Spinal cord (tissue), 10 donors: ENCODE measurements at places on chromosomes 1 and 21. TPM values are rescaled to one million over a fixed set of nuclear protein-coding genes. Genes with fewer than 3 reads are reported as not detected.

The ZMYND12 gene
- 6.1 TPM for total RNA-seq

The ITLN2 gene
- 0.20 TPM for total RNA-seq

- DNase-seq, result no peak
These were observed 414.2 kb downstream of the KCNT2 start for GRCh38 chr1:196193896-196194559.

DNA sequence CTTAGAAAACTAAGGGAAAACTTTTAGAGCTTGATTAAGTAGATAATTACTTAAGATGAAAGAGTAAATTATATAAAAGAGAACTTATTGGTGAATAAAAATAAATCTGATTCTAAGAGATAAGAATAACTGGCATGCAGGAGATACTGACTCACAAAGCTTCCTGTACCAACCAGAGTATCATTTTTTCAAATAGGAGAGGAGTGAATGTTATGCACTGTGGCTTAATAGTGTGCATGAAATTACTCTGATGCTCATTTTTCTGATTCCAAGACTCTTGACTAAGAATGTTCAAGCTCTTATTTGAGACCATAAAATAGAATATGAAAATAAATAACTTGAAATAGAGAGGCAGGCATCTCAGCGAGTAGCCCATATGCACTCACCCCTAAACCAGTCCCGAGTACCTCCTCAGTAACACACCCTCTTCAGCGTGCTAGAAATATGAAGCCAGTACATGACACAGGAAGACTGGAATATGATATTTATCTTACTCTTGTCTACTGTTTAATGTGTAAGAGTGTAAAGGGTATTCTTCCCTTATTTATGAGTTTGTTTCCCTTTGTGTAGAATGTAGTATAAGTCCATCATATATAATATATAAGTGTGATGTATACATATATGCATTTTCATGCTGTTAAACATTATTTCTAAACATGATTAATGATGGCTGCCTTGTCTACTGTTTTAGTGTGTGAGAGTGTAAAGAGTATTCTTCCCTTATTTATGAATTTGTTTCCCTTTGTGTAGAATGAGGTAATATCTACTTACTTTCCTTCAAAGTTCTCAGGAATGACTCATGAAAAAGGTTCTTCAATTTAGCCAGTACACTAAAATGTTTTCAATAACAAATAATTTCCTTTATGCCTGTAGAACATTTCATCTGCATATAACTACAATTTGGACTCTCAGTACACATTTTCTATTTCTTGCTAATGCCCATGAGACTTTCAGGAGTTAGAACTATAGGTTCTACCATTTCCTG lies 99.2 kb upstream of the PALMD start:
- DNase-seq, result no peak
